Activated CD4-positive, alpha-beta T cell treated with anti-CD3 and anti-CD28 coated beads, Interleukin-2, amount 10 ng/mL, durations not matched to agents 24 days and 14 days (primary cell): ENCODE measurements at places on chromosomes 3 and 15. TPM values are rescaled to one million over a fixed set of nuclear protein-coding genes. Genes with fewer than 3 reads are reported as not detected.

Gene GOLGA8G
- total RNA-seq: not detected in 2 replicates

Gene SELENOK
- 51.4 and 58.5 TPM in 2 replicates for total RNA-seq

Gene COLQ
- total RNA-seq: 1.7 TPM in 2 replicates

Gene MUC4
- total RNA-seq: 0.68 and 0.90 TPM in 2 replicates

Gene STRIT1
- total RNA-seq: not detected in 2 replicates

Gene SH2D7
- not detected in 2 replicates for total RNA-seq

Gene ADCY5
- not detected in 2 replicates for total RNA-seq

Gene ARRDC4
- 1.0 and 1.1 TPM in 2 replicates for total RNA-seq

Gene RBPMS2
- 0.12 TPM in 1 of 2 replicates, not detected in the other for total RNA-seq

Gene PAK6
- 0.33 and 0.54 TPM in 2 replicates for total RNA-seq

Gene FANCD2
- 71.4 and 73.8 TPM in 2 replicates for total RNA-seq

Gene TAMM41
- total RNA-seq: 34.2 and 35.6 TPM in 2 replicates

Gene CCNB2
- 38.6 and 39.2 TPM in 2 replicates for total RNA-seq

GRCh38 chr3:18264361-18264760 is 160.8 kb downstream of the SATB1 start:
- no peak for DNase-seq

- DNase-seq: peak; percentile 67
Measured at GRCh38 chr15:85289677-85290365, 90.6 kb upstream of the AKAP13 start.

- DNase-seq: no peak
Measured at GRCh38 chr3:20405231-20405630, 219.2 kb upstream of the SGO1 start.

GRCh38 chr3:156535162-156535627 is 19.7 kb downstream of the SSR3 start:
- DNase-seq: no peak

DNA sequence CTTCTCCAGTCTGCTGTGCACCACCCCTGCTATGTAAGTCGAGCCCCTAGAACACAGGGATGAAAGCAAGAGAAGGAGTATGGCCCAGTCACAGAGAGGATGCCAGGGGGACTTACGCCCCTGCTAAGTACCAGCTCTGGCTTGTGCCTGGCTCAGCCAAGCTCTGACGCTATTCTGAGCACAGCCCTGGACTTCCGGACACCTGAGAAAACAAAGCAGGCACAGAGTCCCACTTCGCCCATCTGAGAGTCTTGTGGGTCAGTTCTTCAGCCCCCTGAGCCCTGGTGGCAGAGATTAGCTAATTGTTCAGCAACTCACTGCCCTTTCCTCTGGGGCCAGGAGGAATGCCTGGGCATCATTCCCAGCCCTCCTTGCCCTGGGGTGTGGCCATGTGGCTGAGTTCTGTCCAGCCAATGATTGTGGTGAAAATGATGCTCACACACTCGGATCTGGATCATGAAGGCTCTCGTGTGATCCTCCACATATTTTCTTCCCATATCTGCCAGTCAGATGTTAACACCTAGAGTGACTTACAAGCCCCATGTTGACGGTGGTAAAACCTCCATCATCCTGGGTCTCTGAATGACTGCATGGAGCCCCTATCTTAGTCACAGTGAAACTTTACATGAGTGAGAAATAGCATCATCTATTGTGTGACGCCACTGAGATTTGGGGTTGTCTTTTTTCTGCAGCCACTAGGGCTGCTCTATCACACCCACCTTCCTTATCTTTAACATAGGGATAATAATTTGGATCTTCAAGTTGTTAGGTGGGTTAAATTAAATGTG is 105.7 kb downstream of the TPRA1 start:
- no peak for DNase-seq

GRCh38 chr3:65936908-65937638 is 101.6 kb downstream of the MAGI1 start:
- DNase-seq: peak; percentile 54

DNA sequence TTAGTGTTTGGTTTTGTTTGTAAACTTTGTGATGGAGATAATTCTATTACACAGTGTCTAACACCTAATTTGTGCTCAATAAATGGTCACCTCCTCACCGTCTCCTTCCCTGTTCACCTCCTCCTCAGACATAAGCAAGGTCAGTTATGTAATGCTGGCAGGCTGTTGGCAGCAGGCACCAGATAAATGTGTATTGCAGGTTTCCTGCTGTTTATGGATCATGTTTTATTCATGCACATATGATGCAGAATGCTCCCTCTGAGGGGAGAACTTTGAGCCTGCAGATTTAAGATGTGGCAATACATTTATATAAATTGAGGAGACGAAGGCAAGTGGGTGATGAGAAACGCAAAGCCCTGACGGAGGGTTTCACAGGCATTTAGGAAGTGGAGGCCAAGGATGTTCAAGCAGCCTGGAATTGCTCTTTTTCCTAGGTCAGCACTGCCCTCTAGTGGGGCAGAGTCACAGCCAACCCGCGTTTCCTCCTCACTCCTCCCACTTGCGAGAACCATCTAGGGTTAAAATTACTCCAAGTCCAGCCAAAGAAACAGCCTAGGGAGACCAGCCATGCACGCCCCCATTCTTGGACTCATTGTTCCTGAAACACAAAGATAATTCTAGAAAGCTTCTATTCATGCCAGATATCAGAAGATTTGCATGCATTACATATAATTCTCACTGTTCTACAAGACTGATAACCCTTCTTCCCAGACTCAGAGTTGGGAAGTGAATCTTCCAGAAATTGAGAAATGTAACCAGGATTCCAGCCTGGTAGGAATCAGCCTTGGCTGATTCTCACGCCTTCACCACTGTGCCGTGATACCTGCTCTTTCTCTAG is 228.7 kb downstream of the SLCO3A1 start:
- DNase-seq: peak; percentile 84

GRCh38 chr3:26963361-26963743 is 340.8 kb downstream of the LRRC3B start:
- DNase-seq: no peak

DNA sequence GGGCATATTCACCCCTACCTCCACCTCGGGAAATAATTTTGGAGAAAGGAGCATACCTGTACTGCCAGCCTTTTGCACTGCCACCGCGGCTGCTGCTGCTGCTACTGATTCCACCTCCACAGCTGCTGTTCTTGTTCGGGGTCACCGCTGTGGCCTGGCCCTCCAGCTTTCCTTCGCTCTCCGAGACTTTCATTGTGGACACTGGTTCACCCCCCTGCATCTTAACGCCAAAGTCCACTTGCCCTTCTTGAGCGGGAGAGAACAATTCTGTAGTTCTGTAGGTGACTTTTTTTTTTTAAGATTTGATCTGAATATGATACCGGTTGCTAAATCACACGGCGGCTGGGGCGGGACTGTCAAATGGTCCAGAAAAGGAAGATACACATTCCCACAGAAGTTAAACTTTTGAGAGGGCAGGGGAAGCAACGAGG is 701 bp downstream of the OSBPL11 start:
- no peak for DNase-seq

DNA sequence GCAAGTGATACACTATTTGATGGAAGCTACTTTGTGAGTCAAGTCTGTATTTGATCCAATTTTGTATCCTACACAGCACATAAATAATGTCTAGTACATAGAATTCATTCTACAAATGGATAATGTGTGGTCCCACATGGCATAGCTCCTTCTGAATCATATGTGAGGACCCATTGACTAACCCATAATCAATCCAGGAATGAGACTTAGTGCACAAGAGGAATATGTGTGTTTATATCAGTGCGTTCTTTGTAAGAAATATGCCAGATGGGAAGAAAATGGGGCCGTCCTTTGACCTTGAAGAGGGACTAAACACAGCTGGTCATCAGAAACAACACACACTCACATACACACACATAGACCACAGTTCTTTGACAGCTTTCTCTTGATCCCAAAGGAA is 282.7 kb upstream of the SEMA6D start:
- no peak for DNase-seq

GRCh38 chr3:171748064-171748924 is 62.0 kb downstream of the PLD1 start:
- DNase-seq: no peak

- no peak for DNase-seq
Measured at GRCh38 chr15:87345961-87346360, 910.6 kb downstream of the NTRK3 start.

GRCh38 chr15:77420610-77421369 is at the start of gene HMG20A:
Gene HMG20A (plus strand): TSS chr15:77420888. CDS start chr15:77458408, 37,520 bp downstream.
- DNase-seq: peak; percentile 86

DNA sequence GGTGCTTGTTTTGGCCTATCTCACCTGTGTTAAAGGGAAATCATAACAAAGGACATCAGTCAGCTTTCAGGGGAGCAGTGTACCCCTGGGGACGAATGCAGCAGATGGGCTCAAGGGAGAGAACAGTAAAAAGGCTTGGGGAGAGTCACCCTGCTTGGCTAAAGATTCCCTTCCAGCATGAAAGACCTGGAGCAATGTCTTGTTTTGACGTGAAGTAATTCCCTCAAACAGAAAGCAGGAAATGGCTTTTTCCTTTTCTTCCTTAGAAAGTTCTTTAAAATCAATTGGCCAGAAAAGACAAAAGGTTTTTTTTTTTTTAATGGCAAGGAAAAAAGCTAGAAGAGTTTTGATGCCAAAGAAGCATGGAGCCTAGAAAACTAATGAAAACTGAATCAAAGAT is 56.5 kb upstream of the PARL start:
- no peak for DNase-seq

DNA sequence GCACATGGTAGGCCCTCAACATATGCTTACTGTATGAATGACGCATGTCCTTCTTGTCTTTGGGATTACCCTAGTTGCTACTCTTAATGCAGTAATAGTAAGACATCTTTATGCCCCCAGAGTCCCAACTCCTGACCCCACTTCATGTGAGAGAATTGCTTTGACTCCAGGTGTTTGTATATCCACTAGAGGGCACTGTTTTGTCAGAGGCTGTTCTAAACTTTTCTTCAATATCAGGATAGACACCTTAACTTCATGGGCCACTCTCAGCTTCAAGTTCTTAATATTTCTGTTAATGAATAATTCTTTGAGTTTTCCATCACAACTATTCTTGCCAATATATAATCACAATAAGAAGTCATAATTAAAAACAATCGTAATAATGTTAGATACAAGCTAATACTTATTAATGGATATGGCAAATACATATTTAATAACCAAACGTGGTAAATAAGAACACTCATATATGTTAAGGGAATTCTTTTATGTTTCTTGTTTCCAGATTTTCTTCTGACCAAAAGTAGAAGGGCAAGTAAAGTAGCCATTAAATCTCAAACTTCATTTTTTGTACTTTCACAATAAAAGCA is 337.2 kb upstream of the DNAJC19 start:
- DNase-seq: peak; percentile 58

DNA sequence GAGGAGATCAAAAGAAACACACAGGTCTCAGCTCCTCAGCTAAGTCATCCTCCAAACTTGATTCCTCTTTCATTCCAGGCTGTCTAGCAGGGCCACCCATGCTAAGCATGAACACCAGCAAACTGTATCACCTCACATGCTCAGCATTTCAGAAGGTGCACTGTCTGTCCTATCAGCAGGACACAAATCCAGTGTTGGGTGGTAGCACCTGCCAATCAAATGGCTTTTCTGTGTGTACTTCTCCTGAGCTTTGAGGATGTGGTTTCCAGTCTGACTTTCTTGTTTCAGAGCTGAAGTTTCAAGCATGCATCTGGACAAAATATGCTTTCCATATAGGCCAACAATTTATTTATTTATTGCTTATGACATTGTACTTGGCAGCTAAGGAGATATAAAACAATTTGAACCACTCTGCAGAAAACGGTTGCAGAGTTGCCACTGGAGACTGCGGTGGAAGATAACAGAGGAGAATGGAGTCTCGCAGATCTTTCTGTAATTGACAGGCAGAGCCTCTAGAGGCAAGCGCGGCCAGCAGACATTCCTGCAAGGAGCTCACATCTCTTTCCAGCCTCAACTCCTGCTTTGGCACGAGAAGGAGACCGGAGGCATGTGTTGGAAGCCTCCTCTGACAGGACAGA is 167.1 kb upstream of the WNT5A start:
- DNase-seq: no peak

GRCh38 chr3:38039899-38040261 is 872 bp downstream of the DLEC1 start:
- DNase-seq: peak; percentile 84

- DNase-seq: no peak
Measured at GRCh38 chr3:118755253-118755801, 279.3 kb downstream of the IGSF11 start.

- no peak for DNase-seq
Measured at GRCh38 chr15:65085207-65085753, 8.7 kb downstream of the KBTBD13 start.

- no peak for DNase-seq
Measured at GRCh38 chr3:178802259-178802658, 266.0 kb downstream of the KCNMB2 start.

GRCh38 chr3:13564751-13565560 is 16.0 kb downstream of the FBLN2 start:
- no peak for DNase-seq

DNA sequence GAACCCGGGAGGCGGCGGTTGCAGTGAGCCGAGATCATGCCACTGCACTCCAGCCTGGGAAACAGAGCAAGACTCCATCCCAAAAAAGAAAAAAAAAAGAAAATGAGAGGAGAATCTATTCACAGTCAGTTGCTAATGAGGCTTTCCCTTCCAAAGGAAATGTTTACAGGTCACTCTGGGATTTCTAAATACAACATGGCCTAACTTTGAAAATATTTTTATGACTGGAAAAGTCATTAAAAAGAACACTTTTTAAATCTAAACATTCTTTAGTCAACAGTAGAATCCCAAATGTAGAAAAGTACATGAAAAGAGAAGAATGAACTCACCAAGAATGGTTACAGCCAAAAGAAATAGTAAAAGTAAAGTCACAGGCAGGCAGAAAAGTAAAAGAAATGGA is 78.6 kb downstream of the PLD1 start:
- DNase-seq: no peak

DNA sequence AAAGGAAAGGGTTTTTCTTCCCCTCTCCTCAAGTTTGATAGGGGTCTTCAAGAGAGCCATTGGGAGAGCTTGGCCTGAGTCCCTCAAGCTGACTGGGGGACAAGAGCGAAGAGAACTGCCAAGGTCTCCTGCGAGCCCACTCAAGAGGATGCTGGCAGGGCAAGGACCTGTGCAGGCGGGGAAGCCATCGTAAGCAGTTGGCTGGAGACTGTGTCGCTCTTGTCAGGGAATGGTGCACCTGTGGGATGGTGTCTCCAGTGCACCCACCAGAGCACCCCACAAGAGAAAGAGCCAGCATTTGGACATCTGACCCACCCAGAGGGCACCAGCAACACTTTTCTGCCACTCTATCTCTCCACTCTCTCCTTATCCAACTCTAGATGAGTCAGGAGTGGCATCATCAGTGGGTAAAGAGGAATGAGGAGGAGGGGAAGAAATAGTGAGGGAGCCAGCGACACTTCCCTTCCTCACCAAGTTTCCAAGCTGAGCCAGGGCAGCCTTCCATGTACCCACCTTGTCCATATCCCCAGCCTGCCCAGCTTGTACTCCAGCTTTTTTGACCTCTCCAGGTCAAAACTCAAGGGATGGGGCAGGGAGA is 13.6 kb upstream of the XIRP1 start:
- DNase-seq: no peak

GRCh38 chr15:68264282-68264681 is 13.3 kb upstream of the FEM1B start:
- DNase-seq: no peak
